Lower lobe of right lung (tissue), 2 donors: ENCODE measurements at places on chromosomes 5 and 9. TPM values are rescaled to one million over a fixed set of nuclear protein-coding genes. Genes with fewer than 3 reads are reported as not detected.

The CDH10 gene
- 0.35 TPM for total RNA-seq

The TAS2R1 gene
- not detected for total RNA-seq

The MOB3B gene
- total RNA-seq, result 22.7 TPM

GRCh38 chr5:109347252-109347888 lies 62.4 kb downstream of the PJA2 start:
- H3K4me1 ChIP-seq, result peaks cover 5% of the 10 kb centered on the region
- peaks cover 68% of the 10 kb centered on the region for H3K36me3 ChIP-seq
- no peaks in the 10 kb centered on the region for H3K27me3 ChIP-seq

- H3K36me3 ChIP-seq, result no peaks in the 10 kb centered on the region
- H3K27ac ChIP-seq, result no peak overlapping the region
- no peaks in the 10 kb centered on the region for H3K4me1 ChIP-seq
- no peak for DNase-seq
- no peak overlapping the region for H3K4me3 ChIP-seq
- H3K27me3 ChIP-seq, result no peaks in the 10 kb centered on the region
Measured at GRCh38 chr9:82170866-82171265, 182.3 kb downstream of the SPATA31D1 start.

DNA sequence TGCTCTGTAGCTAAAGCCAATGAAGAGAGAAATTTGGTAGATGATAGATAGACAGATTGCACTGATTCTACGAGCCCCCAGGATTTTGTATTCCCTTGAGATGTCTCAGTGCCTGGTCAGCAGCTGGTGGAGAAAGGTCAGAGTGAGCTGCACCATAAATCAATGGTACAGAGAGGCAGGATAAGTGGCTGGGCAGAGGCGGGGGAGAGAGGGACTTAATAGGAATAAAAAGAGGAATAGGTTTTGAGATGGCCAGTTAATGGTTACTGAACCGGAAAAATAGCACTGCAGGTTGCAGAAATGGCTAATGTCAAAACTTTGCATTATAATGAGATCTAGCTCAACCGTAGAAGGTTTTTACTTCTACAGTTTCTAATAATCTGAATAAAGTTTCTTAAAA lies 47.9 kb upstream of the SLC12A2 start:
- H3K27ac ChIP-seq, result no peak overlapping the region
- no peak for DNase-seq
- H3K36me3 ChIP-seq, result no peaks in the 10 kb centered on the region
- H3K4me1 ChIP-seq, result peaks cover 11% of the 10 kb centered on the region
- no peaks in the 10 kb centered on the region for H3K27me3 ChIP-seq
- H3K4me3 ChIP-seq, result no peak overlapping the region

DNA sequence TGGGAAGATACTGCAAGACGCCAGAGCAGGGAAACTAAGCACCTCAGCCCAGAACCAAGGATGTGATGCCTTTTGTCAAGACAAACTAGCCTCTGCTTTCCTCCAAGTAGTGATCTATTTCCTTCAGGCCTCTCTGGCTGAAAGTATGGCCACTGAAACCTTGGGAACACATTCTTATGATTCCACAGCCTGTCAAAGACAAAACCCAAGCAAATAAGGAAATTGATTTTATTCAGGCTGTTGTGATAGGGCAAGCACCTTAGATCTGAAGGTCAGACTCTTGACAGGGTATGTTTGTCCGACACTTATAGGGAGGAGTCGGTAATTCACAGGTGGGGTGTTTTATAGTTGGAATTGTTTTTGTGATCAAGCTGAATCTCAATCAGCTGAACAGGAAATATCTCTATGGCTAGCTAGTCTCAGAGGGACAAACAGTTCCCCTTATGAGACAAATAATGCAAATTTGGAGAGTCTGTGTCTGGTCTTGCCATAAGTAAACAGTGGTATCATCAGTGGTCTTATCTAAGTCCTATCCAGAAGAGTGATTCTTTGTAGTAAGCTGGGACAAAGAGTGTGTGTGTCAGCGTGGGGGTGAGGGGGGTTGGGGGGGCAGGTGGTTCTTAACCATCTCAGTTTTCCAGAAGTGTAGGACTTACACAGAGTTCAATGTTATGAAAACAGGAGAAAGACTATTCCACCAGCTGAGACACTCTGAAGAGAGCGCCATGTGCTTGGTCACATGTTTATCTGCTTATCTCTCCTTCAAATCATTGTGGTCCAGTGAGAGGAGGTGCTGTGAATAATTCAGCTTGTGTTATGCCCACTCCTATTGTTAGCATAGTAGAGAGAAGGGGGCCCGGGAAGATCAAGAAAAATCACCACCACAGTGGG lies 6.7 kb upstream of the ZCCHC10 start:
- no peak for DNase-seq
- H3K27me3 ChIP-seq, result no peaks in the 10 kb centered on the region
- no peak overlapping the region for H3K27ac ChIP-seq

- H3K4me3 ChIP-seq, result no peak overlapping the region
- DNase-seq, result no peak
- H3K36me3 ChIP-seq, result peaks cover 93% of the 10 kb centered on the region
- no peak overlapping the region for H3K27ac ChIP-seq
- H3K4me1 ChIP-seq, result peaks cover 6% of the 10 kb centered on the region
- no peaks in the 10 kb centered on the region for H3K27me3 ChIP-seq
Measured at GRCh38 chr9:71703172-71703872, 65.0 kb downstream of the CEMIP2 start.

GRCh38 chr5:41695920-41696582 lies 174.2 kb downstream of the OXCT1 start:
- no peak overlapping the region for H3K27ac ChIP-seq
- H3K27me3 ChIP-seq, result no peaks in the 10 kb centered on the region
- H3K36me3 ChIP-seq, result no peaks in the 10 kb centered on the region
- H3K4me3 ChIP-seq, result no peak overlapping the region

DNA sequence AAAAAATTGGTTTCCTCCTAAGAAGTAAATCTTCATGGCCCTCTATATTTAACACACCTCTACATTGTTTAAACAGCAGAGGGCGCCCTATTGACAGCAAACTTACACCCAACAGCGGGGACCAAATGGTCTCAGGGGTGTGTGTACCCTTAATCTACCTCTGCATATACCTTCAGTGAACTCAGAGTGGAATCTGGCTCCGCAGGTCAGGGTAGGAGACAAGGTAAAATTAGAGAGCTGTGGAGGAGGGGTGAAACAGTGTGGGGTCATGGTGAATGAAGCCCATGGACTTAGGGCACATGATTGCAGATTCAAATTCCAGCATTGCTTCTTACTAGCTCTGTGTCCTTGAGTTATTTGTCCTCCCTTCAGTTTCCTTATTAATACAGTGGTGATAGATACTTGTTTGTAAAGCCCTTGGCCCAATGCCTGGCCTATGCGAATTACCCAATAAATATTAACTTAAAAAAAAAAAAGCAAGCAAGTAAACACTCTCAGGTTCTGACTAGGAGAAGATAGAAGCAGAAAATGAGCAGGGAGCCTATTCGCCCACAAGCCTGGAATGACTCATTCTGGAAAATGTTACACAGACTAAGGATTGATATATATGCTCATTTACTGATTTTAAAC lies 122.9 kb downstream of the CAVIN4 start:
- H3K27me3 ChIP-seq, result no peaks in the 10 kb centered on the region
- no peak overlapping the region for H3K4me3 ChIP-seq
- H3K27ac ChIP-seq, result no peak overlapping the region
- no peaks in the 10 kb centered on the region for H3K36me3 ChIP-seq
- no peak for DNase-seq
- H3K4me1 ChIP-seq, result no peaks in the 10 kb centered on the region

DNA sequence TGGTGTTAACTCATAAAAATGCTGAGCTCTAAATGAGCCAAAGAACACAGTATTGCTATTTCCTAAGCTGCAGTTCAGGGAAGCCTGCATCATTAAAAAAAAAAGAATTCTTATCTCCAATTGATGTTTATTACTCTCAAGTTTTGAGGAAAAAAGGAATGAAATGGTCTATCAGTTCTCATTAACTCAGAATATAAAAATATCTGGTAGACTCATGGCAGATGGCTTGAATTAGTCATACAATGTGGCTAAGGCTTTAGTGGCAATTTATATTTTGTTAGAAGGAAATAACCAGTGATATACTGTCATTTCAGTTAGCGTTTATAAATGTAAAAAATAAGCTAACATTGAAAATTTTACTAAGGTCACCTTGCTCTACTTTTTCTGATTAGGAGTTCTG lies 1403.4 kb upstream of the C9orf72 start:
- H3K4me3 ChIP-seq, result no peak overlapping the region
- no peaks in the 10 kb centered on the region for H3K27me3 ChIP-seq
- no peak overlapping the region for H3K27ac ChIP-seq
- DNase-seq, result no peak

GRCh38 chr5:34544403-34544802 lies 111.7 kb upstream of the RAI14 start:
- no peaks in the 10 kb centered on the region for H3K27me3 ChIP-seq
- no peaks in the 10 kb centered on the region for H3K36me3 ChIP-seq
- H3K27ac ChIP-seq, result no peak overlapping the region
- H3K4me3 ChIP-seq, result no peak overlapping the region
- DNase-seq, result no peak

GRCh38 chr5:42057254-42057690 lies 132.2 kb downstream of the FBXO4 start:
- H3K4me1 ChIP-seq, result no peaks in the 10 kb centered on the region
- H3K27ac ChIP-seq, result no peak overlapping the region
- no peak overlapping the region for H3K4me3 ChIP-seq
- DNase-seq, result no peak

DNA sequence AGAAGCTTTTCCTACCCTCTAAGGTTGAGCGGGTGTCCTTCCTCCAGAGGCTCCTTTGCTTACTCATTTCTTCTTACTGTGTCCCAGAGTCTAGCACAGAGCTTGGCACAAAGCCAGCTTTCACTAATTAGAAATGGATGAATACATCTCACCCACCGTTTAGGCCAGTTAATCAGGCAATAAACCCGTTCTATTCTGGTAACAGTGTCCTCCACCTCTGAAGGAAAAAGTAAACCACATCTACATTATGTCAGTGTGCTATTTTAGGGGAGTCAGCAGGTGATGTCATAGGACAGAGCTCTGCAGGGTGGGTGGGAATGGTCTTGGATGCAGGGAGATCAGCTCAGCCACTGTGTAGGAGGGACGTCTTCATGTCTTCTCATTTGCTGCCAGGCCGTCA lies 109.2 kb downstream of the OSTF1 start:
- H3K4me3 ChIP-seq, result no peak overlapping the region
- H3K4me1 ChIP-seq, result no peaks in the 10 kb centered on the region
- no peaks in the 10 kb centered on the region for H3K27me3 ChIP-seq
- no peaks in the 10 kb centered on the region for H3K36me3 ChIP-seq
- no peak overlapping the region for H3K27ac ChIP-seq

- H3K4me3 ChIP-seq, result no peak overlapping the region
- no peak overlapping the region for H3K27ac ChIP-seq
- no peaks in the 10 kb centered on the region for H3K4me1 ChIP-seq
- no peaks in the 10 kb centered on the region for H3K36me3 ChIP-seq
Measured at GRCh38 chr5:127988146-127988760, 95.3 kb upstream of the SLC12A2 start.

DNA sequence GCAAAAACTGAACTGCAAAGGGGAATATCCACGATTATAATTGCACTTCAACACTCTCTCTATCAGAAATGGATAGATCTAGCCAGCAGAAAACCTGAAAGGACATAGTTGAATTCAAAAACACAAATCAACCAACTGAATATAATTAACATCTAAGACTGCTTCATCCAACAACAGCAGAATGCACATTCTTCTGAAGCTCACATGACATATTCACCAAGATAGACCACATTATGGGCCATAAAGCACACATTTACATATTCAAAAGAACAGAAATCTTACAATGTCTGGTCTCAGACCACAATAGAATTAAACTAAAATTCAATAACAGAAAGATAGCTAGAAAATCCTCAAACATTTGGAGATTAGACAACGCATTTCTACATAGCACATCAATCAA lies 118.3 kb downstream of the FBXO4 start:
- H3K27ac ChIP-seq, result no peak overlapping the region
- H3K36me3 ChIP-seq, result no peaks in the 10 kb centered on the region
- H3K27me3 ChIP-seq, result no peaks in the 10 kb centered on the region
- no peak for DNase-seq
- H3K4me3 ChIP-seq, result no peak overlapping the region
- no peaks in the 10 kb centered on the region for H3K4me1 ChIP-seq

DNA sequence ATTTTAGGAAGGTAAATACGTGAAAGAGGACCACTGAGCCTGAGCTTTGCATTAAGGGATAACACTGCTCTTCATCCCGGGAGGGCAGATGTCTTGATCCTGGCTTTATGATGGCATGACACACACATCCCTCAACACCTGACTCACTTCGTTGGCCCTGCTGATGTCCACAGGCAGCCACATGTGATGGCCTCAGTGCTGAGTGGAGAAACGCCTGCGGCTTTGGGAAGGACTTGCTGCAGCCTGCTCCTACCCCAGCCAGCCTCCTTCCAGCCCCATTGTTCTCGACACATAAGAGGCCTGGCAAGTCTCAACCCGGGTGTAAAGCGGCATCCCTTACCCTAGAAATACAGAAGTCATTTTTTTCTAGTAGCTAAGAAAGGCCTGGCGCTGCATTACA lies 169.0 kb downstream of the SYK start:
- H3K36me3 ChIP-seq, result no peaks in the 10 kb centered on the region
- no peaks in the 10 kb centered on the region for H3K4me1 ChIP-seq
- H3K27me3 ChIP-seq, result no peaks in the 10 kb centered on the region

DNA sequence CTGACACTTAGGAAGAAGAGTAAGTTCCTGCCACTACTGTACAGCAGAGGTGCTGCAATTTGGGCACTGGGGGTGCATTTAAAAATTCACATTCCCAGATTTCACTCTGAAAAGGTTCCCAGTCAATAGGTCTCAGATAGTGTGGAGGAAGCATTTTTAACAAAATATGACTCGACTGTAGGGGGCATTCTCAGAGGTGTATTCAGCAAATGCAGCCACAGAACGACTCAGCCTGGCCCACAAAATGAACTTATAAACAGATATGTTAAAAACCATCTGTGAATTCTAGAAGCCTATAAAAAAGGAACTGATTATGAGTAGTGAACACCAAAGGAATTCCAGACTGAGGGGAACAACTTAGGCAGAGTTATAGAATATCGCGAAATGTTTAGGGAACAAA lies 31.1 kb downstream of the MLLT3 start:
- peaks cover 6% of the 10 kb centered on the region for H3K4me1 ChIP-seq
- DNase-seq, result no peak
- H3K27ac ChIP-seq, result no peak overlapping the region
- H3K36me3 ChIP-seq, result no peaks in the 10 kb centered on the region
- H3K4me3 ChIP-seq, result no peak overlapping the region

DNA sequence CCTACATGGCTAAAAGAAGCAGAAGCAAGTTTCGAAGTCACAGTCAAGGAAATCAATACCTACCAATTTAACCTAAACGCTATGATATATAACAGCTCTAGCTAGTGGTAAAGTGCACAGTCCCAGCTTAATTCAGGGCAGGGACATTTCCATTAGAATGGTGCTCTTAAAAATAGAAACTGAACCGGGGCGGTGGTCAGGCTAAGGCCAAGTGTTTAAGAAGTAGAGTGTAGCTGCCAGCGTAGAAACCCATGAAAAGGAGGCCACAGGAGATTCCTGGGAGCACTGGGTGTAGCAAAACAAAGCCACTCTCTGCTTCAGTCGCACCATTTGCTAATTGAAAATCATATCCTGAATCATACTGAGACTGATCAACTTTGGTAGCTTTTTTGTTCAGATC lies 28.8 kb downstream of the PPIC start:
- no peak overlapping the region for H3K27ac ChIP-seq
- no peak for DNase-seq
- no peak overlapping the region for H3K4me3 ChIP-seq
- no peaks in the 10 kb centered on the region for H3K36me3 ChIP-seq
